Non-pigmented ciliary epithelial cell (primary cell): ENCODE measurements at places on chromosomes 13 and 19.

DNA sequence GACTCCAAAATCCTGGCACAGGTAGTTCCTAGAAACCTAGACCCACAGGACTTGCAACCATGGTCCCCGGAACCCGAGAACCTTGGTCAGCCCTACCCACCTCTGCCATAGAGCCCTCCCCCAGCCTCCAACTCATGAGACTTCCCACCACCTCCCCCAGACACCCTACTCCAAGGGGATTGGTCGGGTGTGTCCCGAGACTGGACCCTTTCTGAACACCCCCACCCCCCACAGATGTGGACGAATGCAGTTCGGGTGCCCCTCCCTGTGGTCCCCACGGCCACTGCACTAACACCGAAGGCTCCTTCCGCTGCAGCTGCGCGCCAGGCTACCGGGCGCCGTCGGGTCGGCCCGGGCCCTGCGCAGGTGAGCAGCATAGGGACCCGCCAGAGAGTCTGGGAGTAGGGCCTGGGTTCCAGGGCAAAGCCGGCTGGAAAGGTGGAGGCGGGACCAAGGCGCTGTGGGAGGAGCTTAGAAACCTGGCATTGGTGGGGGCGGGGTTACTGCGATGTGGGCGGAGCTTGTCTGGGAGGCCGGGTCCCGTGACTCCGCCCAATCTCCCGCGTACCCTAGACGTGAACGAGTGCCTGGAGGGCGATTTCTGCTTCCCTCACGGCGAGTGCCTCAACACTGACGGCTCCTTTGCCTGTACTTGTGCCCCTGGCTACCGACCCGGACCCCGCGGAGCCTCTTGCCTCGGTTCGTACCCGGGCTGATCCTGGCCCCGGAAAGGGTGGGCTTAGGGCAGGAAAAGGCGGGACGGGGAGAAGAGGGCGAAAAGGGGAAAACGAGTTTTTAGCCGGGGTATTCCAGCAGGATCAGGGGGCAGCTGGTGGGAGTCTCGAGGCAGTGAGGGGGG is 11.9 kb downstream of the LTBP4 start:
- DNase-seq: no peak

DNA sequence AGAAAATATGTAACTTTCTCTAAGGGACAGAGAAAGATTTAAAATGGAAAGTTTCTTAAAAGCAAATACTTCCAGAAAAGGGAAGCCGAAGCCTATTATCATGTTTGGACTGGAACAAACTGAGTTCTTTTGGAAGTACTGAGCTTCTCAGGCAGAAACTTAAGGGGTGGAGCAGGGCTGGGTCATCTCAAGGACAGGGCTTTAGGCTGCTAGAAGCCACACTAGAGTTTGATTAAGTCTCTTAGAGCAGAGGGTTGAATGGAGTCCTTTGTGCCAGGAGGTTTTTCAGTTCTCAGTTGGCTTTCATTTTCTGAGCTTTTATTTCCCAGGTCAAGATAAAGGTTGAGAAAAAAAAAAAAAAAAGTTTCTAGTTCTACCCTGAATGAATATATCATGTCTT is 432.7 kb downstream of the SLITRK5 start:
- no peak for DNase-seq

GRCh38 chr19:18675779-18676178 is 7.7 kb upstream of the CRTC1 start:
- no peak for DNase-seq

DNA sequence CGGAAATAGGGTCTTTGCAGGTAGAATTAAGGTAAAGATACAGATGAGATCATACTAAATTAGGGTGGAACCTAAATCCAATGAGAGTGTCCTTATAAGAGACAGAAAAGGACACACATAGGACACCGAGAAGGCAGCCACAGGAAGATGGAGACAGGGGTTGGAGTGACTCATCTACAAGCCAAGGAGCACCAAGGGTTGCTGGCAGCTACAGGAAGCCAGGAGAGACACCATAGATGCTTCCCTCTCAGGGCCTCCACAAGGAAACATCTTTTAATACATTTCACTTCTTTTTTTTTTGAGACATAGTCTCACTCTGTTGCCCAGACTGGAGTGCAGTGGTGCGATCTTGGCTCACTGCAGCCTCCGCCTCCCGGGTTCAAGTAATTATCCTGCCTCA is 10.1 kb downstream of the TMEM143 start:
- DNase-seq: no peak

DNA sequence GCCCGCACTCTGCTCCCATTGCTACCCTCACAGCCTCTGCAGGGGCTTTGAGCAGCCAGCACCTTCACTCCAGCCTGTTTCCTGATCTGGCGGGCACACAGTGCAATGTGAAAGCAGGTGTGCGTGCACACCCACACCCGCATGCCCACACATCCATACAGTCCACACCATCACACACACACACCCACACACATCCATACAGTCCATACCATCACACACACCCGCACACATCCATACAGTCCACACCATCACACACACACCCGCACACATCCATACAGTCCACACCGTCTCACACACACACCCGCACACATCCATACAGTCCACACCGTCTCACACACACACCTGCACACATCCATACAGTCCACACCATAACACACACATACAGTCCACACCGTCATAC is 28.0 kb downstream of the PIAS4 start:
- no peak for DNase-seq

DNA sequence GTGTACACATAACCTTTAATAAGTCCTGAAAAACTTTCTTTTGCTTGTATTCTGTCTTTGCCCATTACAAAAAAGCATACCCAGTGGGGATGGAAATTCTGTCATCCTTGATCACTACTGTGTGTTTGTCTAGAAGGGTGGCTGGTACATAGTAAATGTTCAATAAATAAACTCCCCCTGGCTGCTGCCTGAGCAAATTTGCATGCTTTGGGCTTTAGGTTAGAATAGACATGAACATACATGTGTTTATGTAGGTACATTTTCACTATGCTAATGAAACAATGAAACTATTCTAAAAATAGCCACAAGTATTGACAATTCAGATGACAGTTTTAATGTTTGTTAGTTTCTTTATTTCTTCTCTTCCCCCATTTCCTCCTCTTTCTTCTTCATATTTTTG is 36.1 kb downstream of the TNFSF13B start:
- no peak for DNase-seq

DNA sequence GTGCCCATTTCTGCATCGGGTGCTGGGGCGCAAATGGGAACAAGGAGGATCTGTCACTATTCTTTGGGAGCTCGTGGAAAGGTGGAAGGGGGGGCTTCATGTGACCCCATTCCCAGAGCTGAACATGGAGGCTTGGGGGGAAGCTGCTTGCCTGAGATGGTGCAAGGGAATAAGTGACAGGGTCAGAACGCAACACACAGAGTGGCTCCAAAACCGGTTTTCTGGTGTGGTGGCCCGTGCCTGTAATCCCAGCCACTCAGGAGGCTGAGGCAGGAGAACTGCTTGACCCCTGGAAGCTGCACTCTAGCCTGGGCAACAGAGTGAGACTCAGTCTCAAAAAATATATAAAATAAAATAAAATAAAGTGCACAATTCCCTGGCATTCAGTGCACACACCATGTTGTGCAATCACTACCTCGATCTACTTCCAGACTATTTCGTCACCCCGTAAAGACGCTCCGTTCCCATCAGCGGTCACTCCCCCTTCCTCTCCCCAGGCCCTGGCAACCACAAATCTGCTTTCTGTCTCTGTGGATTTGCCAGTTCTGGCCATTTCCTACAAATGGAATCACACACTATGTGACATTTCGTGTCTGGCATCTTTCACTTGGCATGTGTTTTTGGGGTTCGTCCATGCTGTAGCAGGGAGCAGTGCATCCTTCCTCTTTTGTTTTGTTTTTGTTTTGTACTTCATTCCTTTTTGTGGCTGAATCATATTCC is 18.2 kb upstream of the COMP start:
- peak; percentile 30 for DNase-seq

DNA sequence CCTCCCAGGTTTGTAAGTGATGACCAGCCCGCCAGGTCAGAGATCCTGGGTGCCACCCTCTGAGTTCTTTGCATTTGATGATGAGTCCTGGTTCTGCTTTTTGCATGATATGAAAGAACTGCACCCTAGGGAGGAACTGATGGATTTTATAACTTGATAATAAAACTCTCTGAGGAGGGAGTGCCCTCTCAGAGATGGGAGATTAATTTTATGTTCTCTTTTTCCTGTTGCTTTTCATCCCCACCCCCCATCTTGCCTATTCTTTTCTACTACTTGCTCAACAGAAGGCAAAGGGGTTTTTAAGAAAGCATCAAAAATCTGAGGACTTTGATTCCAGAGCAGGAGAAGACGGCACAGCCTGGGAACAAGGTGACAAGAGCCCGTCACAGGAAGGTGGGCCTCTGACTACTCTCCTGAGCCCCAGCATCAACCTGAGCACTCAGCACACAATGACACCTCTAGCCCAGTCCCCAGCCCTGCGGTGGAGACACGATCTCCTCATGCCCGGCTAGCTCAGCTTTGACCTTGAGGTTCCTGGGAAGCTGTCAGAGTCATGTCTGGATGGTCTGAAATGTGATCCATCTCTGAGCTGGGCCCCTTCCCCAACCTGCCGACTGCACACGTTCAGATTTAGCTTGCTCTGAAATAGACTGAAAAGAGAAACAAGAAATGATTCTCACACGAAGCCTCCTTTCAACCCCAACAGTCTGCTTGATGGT is 69.1 kb downstream of the SIAH3 start:
- no peak for DNase-seq

- no peak for DNase-seq
Measured at GRCh38 chr13:99981735-99982035, at the start of gene ZIC2. Gene ZIC2 (plus strand): TSS chr13:99981784. CDS start chr13:99982065, 281 bp downstream.

- DNase-seq: peak; percentile 68
Measured at GRCh38 chr19:51777570-51778462, 16.8 kb downstream of the FPR2 start.

DNA sequence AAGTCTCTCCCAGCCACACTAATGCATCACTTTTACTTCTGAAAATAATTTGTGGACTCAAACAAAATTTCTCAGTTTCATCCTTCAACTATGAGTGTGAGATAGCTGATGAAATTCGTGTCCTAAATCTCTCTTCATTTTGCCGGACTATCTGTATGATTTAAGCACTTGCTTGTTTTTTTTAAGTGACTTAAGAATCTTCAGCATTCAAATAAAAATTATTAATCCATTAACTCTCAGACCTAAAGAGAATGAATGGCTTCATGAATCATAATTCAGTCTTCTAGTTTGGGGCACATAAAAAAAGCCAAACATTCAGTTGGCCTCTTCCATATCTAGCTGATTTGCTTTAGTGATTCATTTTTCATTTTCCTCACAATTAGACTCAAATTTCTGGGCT is 579.5 kb downstream of the DCT start:
- DNase-seq: no peak

DNA sequence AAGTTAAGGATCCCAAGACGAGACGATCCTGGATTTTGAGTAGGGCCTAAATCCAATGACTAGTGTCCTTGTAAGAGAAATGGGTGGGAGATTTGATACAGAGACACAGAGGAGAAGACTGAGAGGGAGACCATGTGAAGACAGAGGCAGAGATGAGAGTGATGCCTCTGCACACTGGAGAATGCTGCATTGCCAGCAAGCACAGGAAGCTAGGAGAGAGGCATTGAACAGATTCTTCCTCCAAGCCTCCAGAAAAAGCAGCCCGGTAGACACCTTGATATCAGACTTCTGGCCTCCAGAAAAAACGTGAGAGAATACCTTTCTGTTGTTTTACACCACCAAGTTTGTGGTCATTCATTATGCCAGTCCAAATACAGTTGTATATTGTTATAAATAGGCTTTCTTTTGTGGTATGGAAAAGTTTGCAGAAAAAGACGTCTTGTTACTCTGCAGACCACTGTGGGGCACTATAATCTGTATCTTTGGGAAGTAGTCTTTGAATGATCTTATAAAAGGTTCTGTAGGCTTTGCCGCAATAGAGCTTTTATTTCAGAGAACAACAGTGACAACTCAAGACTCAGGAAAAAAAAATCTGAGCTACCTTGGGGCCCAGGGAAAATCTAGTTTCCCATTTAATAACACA is 17.9 kb upstream of the RFC3 start:
- DNase-seq: no peak

DNA sequence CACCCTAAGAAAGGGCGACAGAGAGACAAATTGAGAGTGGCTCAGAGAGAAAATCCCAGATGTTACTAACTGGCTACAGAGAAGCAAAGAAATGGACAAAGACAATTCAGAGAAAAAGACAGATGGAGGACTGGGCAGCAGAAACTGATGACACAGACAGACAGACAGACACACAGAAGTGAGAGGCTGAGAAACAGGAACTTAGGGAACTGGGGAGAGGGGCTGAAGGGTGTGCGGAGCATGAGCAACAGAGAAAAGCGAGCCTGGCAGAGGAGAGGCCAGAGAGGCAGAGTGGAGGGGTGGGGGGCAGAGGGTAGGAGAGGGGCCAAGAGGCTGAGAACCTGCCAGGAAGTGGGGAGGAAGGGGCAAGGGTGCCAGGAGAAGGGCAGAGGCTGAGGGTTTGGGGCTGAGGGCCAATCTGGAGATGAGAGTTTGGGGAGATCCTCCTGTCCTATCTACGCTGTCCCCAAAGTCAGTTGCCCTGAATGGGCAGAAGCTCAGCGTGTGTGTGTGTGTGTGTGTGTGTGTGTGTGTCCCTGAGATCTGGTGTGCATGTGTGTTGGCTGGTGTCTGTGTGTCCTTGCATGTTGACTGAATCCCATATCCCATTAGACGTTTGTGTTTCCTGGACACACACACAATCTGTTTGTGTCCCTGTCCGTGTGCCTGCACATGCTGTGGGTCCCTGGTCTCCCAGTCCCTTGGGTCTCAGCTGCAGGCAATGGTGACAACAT is 5.6 kb upstream of the ERFL start:
- no peak for DNase-seq

DNA sequence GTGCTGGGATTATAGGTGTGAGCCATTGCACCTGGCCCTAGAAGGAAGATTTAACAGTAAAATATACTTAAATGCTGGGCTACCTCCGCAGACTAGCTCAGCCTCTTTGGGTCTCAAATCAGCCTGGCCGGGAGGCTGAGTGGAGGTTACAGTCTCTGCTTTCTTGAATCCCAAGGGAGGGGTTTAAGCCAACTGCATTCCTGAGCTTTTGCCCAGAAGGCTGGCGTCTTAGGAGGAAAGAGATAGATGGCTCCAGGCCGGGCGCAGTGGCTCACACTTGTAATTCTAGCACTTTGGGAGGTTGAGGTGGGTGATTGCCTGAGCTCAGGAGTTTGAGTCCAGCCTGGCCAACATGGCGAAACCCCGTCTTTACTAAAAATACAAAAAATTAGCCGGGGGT is 623 bp upstream of the C5AR1 start:
- no peak for DNase-seq

DNA sequence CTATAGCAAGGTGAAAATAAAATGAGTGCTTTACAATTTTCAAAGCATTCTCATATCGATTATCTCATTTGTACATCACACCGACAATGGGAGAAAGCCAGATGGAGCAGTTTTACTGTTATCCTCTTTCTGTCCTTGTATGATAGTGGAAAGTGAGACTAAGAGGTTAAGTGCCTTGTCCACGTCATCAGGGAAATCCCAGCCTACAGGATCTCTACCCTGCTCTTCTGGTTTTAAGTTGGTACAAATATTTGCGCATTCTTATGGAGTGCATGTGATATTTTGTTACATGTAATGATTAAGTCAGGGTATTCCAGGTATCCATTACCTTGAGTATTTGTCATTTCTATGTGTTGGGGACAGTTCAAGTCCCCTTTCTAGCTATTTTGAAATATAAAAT is 12.4 kb upstream of the ENOX1 start:
- DNase-seq: no peak
